RCC 7860 (cell line): ENCODE measurements at places on chromosomes 5 and 9.

GRCh38 chr9:8760000-8760767 lies 960.6 kb upstream of the DMAC1 start:
- DNase-seq = no peak

DNA sequence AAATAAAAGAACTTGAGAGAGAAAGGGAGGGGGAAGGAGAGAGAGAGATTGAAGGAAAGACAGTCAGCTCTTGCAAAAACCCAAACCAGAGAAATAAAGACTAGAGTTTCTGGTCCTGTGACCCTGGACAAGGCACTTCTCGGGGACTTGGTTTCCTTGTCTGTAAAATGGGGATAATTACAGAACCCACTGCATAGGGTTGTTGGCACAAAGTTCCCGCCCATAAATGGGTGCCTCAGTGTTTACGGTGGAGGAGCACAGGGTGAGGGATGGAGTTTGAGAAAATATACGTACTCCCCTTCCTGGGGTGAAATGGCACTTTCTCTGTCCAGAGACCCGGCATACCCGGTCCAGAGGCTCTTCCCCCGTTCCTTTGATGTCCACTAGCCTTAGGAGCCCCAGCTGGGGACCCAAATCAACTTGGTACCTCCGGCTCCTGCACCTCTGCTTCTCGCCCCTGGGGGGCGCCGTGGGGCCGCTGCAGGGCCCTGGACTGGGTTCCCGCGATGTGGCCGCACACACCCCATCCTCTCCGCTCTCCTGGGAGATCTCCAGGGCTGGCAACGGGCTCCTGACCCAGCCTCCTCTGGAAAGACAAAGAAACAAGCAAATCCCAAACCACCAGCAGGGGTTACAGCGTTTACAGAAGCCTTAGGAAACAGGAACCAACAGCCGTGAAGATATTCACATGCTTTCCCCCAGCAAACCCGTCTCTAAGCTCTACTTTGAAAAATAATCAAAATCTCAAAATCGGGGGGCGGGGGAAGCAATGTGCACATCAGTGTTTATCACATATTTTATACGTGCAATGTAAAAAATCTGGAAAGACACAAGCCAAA lies 26.3 kb downstream of the PTGES start:
- DNase-seq = peak; percentile 45

GRCh38 chr5:2894736-2895135 lies 143.3 kb upstream of the IRX2 start:
- DNase-seq = no peak

- DNase-seq = no peak
Measured at GRCh38 chr5:169242175-169242848, 58.6 kb downstream of the SLIT3 start.

- no peak for DNase-seq
Measured at GRCh38 chr9:12794101-12794799, 19.4 kb downstream of the LURAP1L start.

GRCh38 chr9:130149654-130150286 lies 22.4 kb upstream of the NCS1 start:
- DNase-seq = no peak
